Heart right ventricle (tissue), 16 donors: ENCODE measurements at places on chromosomes 3 and 15.
A peak's percentile ranks its signal among the peaks of the same experiment; 100 is the strongest.

GRCh38 chr3:49013738-49014660 is 4.4 kb downstream of the DALRD3 start:
- no peaks in the 10 kb centered on the region for H3K27me3 ChIP-seq
- H3K4me1 ChIP-seq, result peaks cover 25% of the 10 kb centered on the region
- no peaks in the 10 kb centered on the region for H3K36me3 ChIP-seq
- H3K4me3 ChIP-seq, result no peak overlapping the region
- DNase-seq, result no peak
- no peak overlapping the region for H3K27ac ChIP-seq

- peak overlapping the region; percentile 88 for H3K27ac ChIP-seq
- no peaks in the 10 kb centered on the region for H3K27me3 ChIP-seq
- H3K36me3 ChIP-seq, result no peaks in the 10 kb centered on the region
- no peak for DNase-seq
Measured at GRCh38 chr3:46565077-46565476, 1.0 kb downstream of the LRRC2 start.

- no peaks in the 10 kb centered on the region for H3K36me3 ChIP-seq
- H3K4me3 ChIP-seq, result no peak overlapping the region
- DNase-seq, result no peak
- no peak overlapping the region for H3K27ac ChIP-seq
- no peaks in the 10 kb centered on the region for H3K27me3 ChIP-seq
Measured at GRCh38 chr3:158447408-158447807, 123.6 kb upstream of the MLF1 start.

DNA sequence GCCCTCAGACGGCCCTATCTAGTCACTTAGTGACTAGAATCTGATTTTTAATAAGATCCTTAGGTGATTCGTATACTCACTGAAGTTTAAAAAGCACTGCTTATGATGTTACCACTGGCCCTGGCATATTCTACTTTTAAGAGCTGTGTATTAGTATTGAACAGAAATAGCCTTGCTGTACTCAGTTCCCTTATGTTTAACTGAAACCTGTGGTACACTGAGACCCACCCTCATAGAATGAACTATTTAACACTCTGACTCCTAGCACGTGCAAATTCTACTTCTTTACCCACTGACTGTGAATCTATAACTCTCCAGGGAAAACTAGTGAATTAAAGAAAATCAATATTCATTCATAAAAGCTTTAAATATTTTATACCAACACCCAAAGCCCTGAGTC is 108.9 kb downstream of the CCNL1 start:
- H3K4me3 ChIP-seq, result no peak overlapping the region
- H3K27ac ChIP-seq, result no peak overlapping the region
- H3K4me1 ChIP-seq, result no peaks in the 10 kb centered on the region
- no peak for DNase-seq
- H3K27me3 ChIP-seq, result no peaks in the 10 kb centered on the region

DNA sequence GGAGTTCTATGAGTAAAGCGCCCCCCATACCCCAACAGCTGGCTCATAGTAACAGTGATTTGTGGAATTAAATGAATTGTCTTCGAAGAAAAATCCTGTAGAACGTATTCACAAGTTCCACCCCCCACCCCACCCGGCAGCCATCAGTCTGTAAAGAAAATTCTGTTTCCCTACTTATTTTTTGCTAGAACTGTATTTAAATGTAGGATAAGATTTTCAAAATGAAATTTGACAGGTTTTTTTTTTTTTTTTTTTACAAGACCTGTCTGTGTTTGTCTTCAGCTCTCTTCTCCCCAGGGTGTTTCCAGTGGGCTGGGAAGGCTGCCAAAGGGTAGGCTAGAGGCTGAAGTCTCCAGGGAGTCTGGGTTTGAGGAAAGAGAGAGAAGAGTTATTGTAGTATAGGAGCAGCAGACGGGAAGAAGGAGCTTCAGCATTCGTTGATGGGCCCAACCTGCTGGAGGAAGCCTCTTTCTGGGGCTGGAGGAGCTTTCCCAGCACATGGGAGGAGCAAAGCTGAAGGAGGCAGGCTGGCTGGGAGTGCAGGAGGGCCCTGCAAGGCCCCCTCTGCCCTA is 130.6 kb upstream of the SEMA6D start:
- peaks cover 4% of the 10 kb centered on the region for H3K4me1 ChIP-seq
- DNase-seq, result peak; percentile 59
- H3K4me3 ChIP-seq, result no peak overlapping the region
- no peaks in the 10 kb centered on the region for H3K27me3 ChIP-seq

DNA sequence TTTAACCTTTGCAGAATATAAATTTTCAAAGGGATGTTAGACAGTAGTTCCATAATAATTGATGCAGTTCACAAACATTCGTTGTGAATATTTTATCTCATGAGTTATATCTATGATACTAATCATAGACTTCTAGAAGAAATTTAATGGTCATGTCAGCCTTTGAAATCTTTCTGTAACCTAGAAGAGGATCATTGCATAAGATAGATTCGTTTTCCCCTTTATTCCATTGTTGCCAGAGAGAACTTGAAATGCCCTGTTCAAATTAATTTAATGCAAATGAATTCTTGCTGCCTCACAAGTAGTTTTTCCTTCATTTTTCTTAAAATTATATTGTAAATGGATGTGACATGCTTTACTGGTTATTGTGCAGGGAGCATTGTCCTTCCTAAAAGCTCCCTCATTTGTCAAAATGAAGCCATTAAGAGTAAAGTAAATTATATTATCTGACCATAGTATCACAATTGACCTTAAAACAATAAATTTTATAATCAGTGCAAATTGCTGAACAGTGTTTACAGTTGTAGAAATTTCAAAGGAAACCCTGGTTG is 128.5 kb upstream of the ZNF717 start:
- DNase-seq, result no peak
- H3K36me3 ChIP-seq, result no peaks in the 10 kb centered on the region
- no peak overlapping the region for H3K27ac ChIP-seq
- no peaks in the 10 kb centered on the region for H3K27me3 ChIP-seq

DNA sequence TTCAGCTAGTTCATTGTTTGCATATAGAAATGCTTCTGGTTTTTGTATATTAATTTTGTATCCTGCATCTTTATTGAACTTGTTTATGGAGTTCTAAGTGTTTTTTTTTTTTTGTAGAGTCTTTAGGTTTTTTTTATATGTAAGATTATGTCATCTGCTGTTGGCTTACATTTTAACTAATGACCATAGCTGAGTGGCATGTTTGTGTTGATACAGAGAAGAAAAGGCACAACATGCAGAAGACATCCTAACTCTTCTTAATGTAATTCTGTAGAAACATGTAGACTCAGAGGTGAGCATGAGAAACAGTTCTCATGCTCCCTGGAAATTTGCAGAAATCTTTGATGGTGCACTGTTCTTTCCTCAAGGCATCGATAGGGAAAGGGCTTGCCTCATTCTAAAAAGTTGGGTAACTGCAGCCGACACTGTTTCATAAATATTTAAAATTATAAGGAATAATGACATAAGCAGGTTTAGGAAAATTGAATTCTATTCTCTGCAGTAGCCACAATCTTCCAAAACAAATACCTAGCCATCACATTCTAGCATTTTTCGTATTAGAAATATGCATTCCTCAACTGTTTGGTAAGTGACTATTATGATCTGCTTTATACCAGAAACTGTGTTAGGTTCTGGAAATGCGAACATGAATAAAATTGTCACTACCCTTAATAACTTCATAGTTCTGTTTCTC is 499.6 kb upstream of the KCNMB2 start:
- no peaks in the 10 kb centered on the region for H3K36me3 ChIP-seq
- H3K27ac ChIP-seq, result no peak overlapping the region
- no peaks in the 10 kb centered on the region for H3K27me3 ChIP-seq
- no peak overlapping the region for H3K4me3 ChIP-seq
- H3K4me1 ChIP-seq, result no peaks in the 10 kb centered on the region

- H3K4me3 ChIP-seq, result no peak overlapping the region
- H3K4me1 ChIP-seq, result no peaks in the 10 kb centered on the region
- DNase-seq, result no peak
- no peak overlapping the region for H3K27ac ChIP-seq
Measured at GRCh38 chr15:32651229-32651837, 9.8 kb downstream of the SCG5 start.

DNA sequence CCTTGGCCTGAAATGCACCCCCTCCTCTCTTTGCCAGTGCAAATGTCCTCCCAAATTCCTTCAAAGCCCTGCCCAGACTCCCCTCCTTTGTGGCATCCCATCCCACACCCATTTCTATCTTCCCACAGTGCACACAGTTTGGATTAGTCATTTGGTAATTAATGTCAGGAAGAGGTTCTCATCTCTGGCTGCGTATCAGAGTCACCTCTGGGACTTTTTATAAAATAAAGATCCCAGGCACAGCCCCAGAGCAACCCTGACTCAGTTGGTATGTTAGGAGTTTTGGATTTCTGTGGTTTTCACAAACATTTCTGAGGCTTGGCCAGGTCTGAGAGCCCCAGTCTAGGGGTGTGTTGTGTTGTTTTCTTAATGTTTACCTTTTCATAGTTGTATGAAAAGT is 41.6 kb downstream of the C3orf20 start:
- H3K4me1 ChIP-seq, result no peaks in the 10 kb centered on the region
- no peaks in the 10 kb centered on the region for H3K36me3 ChIP-seq
- no peak for DNase-seq
- H3K27ac ChIP-seq, result no peak overlapping the region

DNA sequence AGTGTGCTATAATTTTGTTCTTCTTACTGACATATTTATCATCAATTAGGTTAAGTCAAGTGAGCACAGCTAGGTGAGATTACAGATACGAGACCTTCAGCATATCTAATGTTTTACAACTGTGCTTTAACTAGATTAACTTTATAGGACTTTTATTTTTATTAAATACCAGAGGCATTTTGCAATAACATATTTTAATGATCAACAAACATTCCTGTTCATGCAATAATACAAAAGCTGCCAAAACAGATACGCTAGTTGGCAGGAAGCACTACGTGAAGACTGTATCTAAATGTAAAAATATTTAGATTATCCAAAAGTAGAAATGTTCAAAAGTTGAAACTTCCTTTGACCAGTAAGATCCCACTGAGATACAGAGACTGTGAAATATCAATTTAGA is 139.1 kb downstream of the CBLB start:
- H3K36me3 ChIP-seq, result peaks cover 69% of the 10 kb centered on the region
- no peak for DNase-seq
- H3K4me1 ChIP-seq, result no peaks in the 10 kb centered on the region
- H3K27me3 ChIP-seq, result no peaks in the 10 kb centered on the region
- no peak overlapping the region for H3K27ac ChIP-seq
- no peak overlapping the region for H3K4me3 ChIP-seq

GRCh38 chr3:31094048-31094447 is 199.6 kb upstream of the GADL1 start:
- no peak overlapping the region for H3K27ac ChIP-seq
- H3K4me1 ChIP-seq, result peaks cover 6% of the 10 kb centered on the region
- H3K36me3 ChIP-seq, result no peaks in the 10 kb centered on the region
- no peak for DNase-seq

DNA sequence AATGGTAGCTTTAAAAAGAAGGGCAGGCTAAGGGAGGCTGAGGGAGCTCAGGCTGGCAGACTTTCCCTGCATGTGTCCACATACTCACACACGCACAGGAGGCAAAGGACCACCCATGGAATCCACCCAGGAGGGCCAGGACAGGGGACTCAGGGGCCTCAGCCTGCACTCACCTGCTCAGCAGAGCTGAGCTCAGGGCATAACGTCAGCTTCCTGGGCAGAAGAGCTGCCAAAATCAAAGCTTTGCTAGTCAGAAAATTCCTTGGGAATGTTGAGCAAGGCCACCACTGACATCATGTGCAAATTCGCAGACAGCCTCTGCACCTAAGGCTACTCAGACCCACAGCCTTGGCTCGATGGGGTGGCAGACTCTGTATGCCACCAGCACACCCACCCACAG is 16.4 kb upstream of the ALAS1 start:
- no peaks in the 10 kb centered on the region for H3K36me3 ChIP-seq

DNA sequence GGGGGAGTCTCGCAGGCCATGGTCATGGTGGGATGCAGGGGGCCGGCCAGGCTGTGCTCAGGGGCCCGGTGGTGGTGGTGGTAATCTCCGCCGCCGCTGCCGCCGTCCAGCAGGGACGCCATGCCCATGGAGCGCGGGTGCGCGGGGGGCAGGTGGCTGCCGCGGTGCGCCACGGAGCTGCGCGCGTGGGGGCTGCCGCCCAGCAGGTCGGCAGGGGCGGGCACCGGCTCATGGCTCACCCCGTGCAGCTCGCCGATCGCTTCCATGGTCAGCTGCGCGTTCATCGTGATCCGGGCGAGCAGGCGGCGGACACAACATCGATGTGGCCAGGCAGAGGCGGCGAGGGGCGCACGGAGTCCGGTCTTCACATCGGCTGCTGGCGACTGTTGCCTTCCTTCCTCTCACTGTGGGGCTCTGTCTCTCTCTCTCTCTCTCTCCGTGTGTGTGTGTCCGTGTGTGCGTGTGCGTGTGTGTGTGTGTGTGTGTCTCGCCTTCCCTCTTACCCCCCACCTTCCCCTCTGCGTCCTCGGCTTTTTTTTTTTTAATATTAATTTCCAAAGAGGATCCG is 451 bp downstream of the ONECUT1 start:
- peaks cover 46% of the 10 kb centered on the region for H3K4me1 ChIP-seq
- no peak for DNase-seq
- no peak overlapping the region for H3K27ac ChIP-seq
- peak overlapping the region; percentile 52 for H3K4me3 ChIP-seq
- H3K36me3 ChIP-seq, result no peaks in the 10 kb centered on the region

DNA sequence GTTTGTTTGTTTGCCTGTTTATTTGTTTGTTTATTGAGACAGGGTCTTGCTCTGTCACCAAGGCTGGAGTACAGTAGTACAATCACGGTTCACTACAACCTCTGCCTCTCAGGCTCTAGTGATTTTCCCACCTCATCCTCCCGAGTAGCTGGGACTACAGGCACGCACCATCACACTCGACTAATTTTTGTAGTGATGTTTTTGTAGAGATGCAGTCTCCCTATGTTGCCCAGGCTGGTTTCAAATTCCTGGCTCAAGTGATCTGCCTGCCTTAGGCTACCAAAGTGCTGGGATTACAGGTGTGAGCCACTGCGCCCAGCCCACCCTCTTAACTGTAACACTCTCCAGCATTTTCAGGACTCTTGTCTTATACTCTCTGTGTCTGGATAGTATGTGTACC is 26.7 kb downstream of the PLD1 start:
- H3K27ac ChIP-seq, result no peak overlapping the region
- H3K27me3 ChIP-seq, result no peaks in the 10 kb centered on the region
- no peak for DNase-seq
- H3K36me3 ChIP-seq, result no peaks in the 10 kb centered on the region
